NCI-H345 (cell line): ENCODE measurements at places on chromosomes 1 and 21.

DNA sequence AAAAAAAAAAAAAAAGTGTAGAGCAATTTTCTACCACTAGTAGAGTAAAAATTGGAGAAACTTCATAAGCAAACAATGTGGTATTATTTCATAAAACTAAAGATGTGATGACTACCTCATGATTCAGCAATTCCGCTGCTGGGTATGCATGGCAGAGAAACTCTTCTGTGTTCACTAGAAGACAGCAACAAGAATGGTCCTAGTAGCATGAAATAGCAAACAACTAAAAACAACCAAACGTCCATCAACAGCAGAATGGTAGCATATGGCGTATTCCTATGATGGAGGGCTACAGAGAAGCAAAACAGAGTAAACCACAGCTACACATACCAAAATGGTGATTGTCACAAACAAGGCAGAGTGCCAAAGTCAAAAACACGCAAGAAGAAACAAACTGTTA is 18.9 kb downstream of the HTR1D start:
- no peak for DNase-seq

- DNase-seq, result no peak
Measured at GRCh38 chr21:29224006-29224405, 74.7 kb upstream of the BACH1 start.

DNA sequence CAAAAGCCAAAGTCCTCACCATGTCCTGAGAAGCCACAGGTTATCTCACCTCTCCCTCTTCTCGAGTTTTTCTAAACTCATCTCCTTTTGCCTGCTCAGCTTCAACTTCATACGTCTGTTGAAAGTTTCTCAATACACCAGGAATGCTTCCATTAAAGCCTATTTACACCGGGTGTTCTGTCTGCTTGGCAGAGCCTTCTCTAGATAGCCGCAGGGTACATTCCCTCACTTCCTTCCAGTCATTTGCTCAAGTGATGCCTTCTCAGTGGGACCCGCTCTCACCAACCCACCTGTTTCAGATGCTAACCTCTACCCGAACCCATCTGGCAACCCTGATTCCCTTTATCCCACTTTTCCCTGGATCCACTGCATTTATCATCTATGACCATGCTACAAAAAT is 257.0 kb upstream of the ADGRL2 start:
- no peak for DNase-seq

GRCh38 chr1:206584683-206585082 is 27.6 kb downstream of the EIF2D start:
- no peak for DNase-seq

DNA sequence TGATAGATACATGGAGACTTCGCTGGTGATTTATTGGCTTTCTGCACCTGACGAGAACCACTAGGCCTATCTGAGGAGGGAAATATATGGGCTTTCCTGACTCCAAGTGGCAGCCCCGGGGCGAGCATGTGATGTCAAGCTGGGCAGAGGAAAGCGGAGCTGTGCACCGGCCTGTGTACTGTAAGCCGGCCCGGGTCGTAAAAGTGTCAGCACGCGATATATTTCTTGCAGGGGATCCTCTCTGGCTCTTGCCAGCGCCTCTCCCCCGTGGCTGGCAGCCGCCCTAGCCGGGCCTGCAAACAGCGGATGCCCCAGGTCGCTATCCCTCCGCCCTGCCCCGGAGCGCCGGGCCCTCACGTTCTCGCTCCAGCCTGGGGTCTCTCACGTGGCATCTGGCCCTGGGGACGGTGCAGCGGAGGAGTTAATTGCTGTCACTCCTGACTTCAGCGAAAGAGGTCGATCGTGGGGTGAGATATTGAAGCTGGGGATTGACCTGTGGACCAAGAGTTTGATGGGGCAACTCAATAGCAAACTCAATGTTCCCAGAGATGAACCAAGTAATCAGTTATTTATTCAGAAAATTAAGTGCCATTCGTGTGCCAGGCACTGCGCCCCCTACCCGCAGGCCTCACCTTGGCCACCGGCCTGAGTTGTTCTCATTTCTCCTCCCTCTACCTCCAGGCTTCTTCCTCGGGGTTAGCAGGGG is 41.0 kb upstream of the HAO2 start:
- DNase-seq, result peak; percentile 60

GRCh38 chr1:247337250-247337746 is 5.6 kb upstream of the ZNF496 start:
- DNase-seq, result no peak

GRCh38 chr1:185315445-185316071 is 1.5 kb downstream of the IVNS1ABP start:
- no peak for DNase-seq

DNA sequence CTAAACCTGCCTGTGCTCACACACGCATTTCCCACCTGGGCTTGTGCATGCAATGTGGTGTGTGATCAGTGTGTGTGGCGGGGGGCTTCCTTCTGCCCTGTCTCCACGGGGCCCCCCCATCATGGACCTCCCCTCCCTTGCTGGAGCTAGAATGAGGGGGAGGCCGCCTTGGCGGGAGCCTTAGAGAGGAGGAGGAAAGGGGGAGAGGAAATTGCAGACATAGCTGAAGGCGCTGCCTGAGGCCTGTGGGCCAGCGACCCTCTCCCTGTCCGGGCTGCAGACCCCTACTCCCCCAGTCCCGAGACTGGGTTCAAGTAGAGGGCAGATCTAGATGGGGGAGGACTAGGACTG is 883 bp upstream of the EVA1B start:
- DNase-seq, result no peak

DNA sequence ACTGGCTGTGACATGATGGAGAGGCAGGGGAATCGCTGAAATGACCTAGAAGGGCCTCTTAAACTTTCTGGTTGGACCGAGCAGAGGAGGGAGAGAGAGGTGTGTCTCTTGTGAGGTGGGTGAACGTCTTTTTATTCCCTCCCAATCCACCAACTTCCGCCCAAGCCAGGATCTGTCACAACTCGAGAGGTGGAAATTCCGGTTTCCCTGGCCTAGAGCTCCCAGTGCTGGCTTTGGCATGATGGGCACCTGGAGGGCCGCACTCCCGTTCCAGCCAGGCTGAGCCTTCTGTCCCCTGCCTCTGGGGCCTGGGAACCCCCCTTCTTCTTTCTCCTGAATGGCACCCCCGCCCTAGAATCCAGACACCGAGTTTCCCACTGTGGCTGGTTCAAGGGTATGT is at the start of gene SEMA4A:
Gene SEMA4A, plus strand, starts transcription at position 224 of the 400 bp plus-strand sequence. CDS start 994 bp downstream, outside the sequence.
- no peak for DNase-seq

DNA sequence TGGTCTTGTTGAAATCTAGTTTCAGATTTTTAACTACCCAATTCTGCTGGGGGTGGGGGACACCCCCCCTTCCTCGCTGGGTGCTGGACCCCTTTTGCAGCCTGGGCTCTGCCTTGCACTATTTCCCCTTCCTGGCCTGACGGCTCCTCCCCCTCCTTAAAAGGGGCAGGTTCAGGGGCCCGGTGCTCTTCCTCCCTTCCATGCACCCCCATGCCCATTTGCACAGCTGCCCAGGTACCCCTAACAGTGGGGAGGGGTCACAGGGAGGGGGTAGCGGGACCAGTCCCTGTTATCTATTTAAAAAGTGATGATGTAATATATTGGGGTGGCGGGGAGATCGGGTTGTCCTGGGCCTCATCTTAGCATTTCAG is 15.3 kb downstream of the ZBTB7B start:
- no peak for DNase-seq

DNA sequence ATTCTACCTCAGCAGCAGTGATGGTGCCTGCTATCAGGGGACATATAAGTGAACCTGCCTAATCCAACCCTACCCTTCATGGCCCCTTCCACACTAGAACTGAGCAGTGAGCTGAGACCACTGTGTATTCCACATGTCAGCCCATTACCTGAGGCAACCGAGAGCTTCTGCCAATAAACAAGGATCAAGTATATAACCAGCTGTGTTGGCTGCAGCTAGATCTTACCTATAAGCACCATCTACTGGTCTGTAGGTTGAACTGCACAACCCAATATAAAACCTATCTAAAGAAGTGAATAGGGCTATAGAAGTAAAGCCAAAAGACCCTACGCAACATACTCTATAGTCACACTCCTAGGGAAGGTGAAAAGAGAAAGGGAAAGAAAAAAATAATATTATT is 376.9 kb downstream of the HHIPL2 start:
- no peak for DNase-seq

DNA sequence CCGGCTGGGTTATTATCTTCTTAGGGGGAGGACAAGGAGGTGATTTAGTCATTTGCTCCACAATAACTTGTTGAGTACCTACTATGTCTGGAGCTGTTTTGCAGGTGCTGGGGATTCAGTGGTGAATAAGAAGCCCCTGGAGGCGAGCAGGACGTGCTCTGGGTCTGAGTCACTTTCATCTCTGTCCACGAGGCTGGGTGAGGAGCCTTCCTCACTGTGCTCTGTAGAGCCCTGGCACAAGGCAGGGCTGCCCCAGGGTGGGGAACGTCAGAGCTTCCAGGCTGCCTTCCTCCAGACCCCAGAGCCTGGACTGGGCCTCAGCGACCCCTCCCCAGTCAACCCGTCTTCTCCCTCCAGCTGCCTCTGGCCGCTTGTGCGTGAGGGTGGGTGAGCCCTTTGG is 2.5 kb upstream of the PADI6 start:
- no peak for DNase-seq

DNA sequence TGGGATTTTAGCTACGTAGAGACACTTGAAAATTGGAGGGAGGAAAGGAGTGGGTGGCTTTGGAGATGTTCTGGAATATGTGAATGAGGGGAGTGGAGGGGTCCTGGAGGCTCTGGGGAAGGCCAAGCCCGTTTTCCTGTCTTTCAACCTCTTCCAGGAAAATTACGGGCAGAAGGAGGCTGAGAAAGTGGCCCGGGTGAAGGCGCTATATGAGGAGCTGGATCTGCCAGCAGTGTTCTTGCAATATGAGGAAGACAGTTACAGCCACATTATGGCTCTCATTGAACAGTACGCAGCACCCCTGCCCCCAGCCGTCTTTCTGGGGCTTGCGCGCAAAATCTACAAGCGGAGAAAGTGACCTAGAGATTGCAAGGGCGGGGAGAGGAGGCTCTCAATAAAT is 442 bp upstream of the RUSC1 start:
- DNase-seq, result no peak

- no peak for DNase-seq
Measured at GRCh38 chr1:78091215-78091813, 45.5 kb downstream of the GIPC2 start.

GRCh38 chr21:21200103-21200938 is 202.1 kb downstream of the NCAM2 start:
- no peak for DNase-seq

DNA sequence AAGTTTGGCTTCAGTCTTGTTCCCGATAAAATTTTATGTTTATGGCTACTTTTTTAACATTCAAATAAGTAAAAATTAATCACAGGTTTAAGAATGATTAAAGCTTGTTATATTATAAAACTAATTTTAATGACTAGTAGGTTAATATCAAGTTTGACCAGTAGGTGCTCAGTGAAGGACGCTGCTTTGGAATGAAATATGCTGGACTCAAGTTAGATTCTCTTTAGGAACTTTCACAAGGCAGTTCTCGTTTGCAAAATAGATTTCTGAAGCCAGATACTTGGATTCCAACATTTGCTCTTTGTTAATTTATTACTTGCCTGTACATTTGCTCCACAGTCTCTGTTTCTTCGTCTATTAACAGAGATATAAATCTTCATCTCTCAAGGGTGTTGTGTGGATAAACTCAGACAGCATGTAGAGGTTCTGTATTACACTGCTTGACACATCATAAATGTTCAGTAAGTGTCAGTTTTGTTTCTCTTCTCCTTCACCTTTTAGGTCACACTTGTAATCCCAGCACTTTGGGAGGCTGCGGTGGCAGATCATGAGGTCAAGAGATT is 432.8 kb upstream of the CHRM3 start:
- no peak for DNase-seq

DNA sequence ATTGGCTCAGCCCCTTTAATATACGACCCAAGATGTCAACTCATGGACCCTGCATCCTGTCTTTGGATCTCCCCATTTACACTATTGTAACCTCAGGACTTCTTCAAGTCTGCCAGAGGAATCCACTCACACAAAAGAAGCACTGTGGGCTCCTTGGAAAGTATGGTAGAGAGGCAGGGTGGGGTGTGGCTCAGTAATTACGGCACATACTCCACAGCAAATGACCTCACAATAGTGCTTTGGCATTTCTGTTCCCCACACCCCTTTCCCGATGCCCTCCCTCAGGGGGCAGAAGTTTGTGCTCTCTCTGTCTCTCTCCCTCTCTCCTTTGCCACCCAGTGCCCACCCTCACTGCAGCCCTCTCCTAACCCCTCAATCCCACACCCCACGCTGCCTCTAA is 27.8 kb upstream of the IFNAR2 start:
- no peak for DNase-seq

- no peak for DNase-seq
Measured at GRCh38 chr1:152153996-152154395, 5.0 kb downstream of the RPTN start.

DNA sequence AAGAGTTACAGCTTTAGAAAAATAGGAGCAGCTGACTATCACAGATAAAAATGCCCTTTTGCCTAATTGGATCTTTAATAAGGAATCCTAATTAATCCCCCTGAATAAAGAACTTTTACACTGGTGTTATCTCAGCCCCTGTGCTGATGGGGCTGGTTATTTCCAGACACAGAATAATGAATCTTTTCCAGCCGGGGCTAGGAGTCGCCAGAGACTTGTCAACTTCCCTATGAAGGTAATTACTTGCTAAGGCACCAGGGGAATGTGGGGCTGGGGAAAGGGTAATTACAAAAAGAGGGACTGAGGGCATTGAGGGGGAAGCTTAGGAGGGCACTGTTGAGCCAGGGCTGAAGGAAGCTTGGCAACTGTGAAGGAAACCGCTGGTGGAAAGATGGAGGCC is 34.5 kb downstream of the HMGB4 start:
- DNase-seq, result no peak

GRCh38 chr1:12368646-12369045 is 138.8 kb downstream of the VPS13D start:
- no peak for DNase-seq
